Activated T-helper 17 cell treated with anti-CD3 and anti-CD28 coated beads, Interleukin-2, amount 50 U/mL, for 72 hours (primary cell): ENCODE measurements at places on chromosomes 13 and 19.

DNA sequence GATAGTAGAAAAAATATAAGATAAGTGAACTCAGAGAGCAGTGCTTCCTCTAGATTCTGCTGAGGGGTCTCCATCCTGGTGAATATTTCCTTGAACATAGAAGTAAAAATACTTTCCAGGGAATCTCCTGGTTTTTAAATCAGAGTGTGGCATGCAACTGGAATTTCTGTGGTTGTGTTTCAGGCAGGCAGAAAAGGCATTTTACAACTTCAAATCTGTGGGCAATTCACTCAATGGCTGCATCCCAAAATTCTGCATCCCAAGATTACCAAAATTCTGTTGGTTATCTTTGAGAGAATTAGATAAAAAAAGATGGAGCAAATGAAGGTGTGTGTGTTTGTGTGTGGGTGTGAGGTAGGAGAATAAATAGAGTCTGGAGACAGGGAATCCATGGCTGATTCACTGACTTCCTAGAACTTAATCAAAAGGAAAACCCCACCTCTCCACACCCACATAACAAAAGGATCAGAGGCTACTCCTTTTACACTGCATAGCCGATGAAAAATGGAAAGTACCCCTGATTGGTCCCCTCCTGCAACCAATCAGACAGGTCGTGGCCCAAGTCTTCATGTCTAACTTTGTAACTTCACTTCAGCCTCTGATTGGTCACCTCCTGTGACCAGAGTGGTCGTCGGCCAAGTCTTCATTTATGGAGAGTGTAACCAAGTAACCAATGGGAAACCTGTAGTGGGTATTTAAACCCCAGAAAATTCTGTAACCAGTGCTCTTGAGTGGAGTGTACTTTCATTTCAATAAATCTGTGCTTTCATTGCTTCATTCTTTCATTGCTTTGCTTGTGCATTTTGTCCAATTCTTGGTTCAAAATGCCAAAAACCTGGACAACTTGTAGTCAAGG lies 112.8 kb downstream of the DLEU7 start:
- no peak for ATAC-seq

- ATAC-seq = no peak
Measured at GRCh38 chr13:93222976-93223375, 3.6 kb upstream of the GPC6 start.

GRCh38 chr19:48325265-48325910 lies at the start of gene EMP3:
Gene EMP3 (plus strand): TSS chr19:48325552. CDS start chr19:48326845, 1,293 bp downstream.
- ATAC-seq = peak; percentile 49

DNA sequence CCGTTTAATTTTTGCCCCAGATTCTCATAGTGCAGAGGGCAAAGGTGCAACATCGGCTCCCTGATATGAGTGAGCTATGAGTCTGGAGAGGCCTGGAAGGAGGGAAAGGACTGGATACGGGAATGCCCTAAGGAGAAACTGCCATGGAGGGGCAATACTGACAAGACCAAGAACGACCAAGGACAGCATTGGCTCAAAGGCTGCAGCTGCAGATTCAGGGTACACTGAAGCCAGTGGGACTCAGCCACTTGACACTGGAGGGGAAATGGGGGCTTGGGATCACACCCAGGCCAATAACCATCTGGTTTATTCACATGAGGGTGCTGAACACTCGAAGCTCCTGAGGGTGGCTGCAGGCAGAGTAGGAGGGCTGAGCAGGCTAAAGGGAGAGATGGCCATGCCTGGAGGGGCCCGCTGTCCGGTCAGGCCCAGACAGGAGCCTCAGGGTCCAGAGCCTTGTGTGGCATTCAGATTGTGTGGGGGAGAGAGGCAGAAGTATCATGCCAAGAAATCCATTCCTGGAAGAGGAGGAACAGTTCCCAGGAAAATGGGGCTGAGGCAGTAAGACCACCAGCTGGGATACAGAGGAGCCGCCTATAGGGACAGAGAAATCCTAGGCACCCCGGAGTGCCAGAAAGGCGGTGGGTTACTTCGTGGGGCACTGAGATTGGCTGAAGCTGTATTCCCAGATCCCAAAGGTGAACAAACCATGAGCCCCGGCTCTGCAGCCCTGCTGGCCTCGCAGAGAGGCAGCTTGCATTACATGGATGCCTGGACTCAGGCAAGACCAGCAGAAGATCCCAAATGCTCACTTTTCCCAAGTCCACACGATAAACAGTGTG lies 20.7 kb downstream of the COL4A1 start:
- ATAC-seq = no peak

DNA sequence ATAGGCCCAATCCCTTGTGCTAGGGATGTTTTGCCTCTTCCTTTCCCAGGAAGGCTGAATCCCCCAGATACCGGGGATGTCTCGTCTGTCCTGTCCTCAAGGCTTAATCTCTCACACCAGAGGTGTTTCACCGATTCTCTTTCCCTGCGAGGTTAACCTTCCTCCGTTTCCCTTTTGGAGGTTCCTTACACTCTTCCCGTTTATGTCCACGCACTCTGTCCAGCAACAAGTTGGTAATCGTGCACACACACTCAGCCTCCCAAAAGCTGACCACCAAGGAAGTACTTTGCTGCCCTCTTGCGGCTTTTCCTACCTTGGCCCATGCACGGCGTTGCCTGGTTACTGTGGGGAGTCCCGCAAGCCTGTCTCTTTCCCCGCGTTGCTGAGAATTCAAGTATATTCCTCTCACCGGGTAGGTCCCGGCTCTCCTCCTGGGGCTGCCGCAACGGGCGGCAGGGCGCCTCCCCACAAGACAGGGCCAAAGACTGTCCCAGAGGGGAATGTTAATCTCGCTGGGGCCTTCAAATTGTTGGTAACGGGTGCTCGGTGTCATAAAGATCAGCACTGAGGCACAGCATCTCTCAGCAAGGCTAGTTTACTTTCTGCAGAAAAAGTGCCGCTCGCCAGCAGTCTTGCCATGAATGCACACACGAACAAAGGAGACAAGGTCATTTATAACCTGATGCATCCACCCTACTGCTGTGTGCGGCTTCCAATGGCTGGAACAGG lies 36.7 kb upstream of the CD177 start:
- no peak for ATAC-seq

DNA sequence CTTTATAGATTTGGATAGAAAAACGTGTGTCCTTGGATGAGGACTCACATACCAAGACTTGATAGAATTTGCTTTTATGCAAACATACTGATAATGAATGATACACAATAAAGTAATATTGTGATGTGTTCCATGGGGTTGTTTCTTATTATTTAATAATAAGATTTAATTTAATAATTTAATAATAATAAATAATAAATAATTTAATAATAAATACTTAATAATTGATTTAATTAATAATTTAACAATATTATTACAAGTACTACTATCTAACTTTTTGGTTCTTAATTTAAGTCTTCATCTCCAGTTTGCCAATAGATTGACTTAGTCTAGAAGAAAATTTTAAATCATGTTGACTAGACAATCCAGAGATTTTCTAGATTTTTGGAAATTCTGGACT lies 909.2 kb upstream of the PCDH20 start:
- no peak for ATAC-seq

DNA sequence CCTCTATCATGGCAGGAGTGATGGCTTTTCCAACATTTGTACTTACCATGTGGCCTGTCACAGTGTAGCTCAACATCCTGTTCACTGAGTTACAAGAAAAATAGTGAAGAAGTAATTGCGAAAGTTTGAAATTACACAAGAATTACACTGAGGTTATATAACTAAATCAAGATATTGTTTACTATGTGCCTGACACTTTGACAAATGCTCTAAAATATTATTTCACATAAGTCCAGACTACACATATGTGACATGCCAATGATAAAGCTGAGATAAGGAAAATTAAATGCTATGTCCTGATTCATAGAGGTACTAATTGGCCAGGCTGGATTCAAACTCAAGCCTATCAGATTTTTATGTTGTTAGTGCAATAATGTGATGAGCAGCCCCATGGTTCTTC lies 451.7 kb downstream of the PCDH9 start:
- no peak for ATAC-seq

DNA sequence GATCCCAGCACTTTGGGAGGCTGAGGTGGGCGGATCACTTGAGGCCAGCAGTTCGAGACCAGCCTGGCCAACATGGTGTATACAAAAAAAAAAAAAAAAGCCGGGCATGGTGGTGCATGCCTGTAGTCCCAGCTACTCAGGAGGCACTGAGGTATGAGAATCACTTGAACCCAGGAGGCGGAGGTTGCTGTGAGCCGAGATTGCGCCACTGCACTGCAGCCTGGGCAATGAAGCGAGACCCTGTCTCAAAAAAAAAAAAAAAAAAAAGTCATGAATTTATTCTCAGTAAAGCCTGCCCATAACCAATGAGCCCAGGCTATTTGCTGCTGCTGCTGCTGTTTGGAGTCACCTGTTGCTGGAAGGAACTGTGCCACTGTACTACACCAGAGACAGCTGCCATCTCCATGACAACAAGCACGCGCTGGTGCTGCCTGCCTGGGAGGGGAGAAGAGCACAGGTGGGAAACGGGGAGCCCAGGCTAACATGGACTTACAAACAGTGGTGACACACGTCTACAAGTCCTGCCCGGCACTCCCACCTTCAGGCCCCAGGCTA lies 11.3 kb downstream of the ZFR2 start:
- ATAC-seq = no peak

GRCh38 chr13:84980571-84980970 lies 818.6 kb downstream of the SLITRK6 start:
- no peak for ATAC-seq

- ATAC-seq = peak; percentile 6
Measured at GRCh38 chr19:46656541-46656940, 4.4 kb downstream of the DACT3 start.

GRCh38 chr13:67133476-67133875 lies 96.7 kb downstream of the PCDH9 start:
- ATAC-seq = no peak

GRCh38 chr19:28290963-28291657 lies 921.8 kb downstream of the UQCRFS1 start:
- ATAC-seq = no peak

GRCh38 chr13:46726347-46726746 lies 70.6 kb downstream of the ESD start:
- ATAC-seq = no peak

DNA sequence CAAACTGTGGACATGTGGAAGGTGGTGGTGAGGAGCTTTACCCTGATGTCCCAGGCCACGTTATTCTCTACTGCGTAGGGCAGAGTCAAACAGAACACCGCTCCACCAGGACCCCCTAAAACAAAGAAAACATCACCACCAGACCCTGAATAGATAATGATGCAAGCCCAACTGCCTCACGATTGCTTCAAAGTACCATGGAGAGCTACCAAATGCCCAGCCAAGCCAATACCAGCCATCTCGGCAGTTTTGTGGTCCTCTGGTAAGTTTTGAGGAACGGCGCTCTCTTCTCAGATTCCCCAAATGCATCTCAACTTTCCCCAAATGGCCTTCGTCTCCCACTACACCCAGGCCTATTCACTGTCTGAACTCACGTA lies 5.6 kb downstream of the RANBP3 start:
- no peak for ATAC-seq

DNA sequence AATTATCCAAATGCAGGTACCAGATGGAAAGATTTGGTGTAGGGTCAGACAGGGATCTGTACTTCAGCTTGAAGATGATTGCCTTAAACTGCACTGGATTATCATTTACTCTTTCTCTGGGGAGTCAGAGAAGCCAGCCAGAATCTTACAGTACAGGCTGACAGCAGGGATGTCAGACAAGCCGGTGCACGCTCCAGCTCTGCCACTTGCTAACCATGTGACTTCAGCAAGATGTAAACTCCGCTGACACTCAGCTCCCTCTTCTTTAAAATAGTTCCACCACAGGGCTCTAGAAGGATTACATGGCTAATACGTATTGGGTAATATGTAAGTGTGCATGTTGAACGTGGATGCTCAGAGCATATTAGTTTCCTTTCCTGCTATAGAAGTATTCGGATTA lies 251.4 kb upstream of the MAB21L1 start:
- no peak for ATAC-seq

DNA sequence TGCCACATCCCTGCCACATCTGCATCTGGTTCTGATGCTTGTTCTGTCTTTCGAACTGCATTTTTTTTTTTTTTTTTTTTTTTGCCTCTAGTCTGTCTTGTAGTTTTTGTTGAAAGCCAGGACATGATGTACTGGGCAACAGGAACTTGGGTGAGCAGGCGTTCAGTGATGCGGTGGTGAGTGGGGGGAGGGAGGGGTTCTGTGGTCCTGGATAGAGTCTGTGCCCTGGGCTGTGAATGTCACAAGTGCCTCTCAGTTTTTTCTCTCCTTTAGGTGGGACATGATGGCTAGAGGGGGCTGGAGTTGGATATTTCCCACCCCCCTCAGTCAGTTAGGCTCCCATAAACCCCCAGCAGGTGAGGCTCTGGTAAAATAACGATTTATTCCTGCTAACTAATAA lies 3.5 kb downstream of the CEACAM4 start:
- no peak for ATAC-seq

DNA sequence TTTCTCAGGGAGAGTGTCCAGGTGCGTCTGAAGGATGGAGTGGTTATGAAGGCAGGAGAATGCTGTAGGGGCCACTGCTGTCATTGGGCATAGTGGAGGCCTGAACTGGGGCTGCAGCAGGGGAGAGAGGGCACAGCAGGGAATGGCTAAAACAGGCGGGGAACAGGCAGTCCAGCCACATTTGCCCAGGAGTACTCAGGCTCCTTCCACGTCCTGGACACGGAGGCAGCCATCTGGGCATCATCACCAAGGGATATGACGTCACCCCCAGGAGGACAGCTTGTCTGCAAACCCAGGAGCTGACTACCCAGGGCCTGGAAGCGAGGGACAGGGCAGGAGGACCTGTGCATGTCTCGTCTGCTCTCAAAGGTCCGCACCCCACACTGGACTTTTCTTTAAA lies 22.2 kb downstream of the VSTM2B start:
- no peak for ATAC-seq

DNA sequence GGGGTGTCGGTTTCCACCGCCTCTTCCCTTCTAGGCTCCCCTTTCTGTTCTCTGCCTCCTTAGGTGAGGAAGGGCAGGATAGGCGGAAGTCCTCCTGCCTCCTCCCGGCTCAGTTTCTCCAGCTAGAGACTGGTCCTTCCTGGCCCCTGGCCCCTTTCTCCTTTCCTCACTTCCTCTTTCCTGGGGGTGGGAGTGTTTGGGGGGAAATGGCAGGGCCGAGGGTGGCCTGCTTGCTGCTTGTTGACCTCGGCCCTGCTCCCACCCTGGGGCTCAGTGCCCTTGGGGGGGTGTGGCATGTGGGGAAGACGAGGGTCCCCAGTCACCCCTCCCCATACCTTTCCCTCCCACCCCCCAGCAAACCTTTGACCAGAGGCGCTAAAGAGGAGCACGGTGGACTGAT lies 5.0 kb downstream of the U2AF2 start:
- ATAC-seq = no peak

DNA sequence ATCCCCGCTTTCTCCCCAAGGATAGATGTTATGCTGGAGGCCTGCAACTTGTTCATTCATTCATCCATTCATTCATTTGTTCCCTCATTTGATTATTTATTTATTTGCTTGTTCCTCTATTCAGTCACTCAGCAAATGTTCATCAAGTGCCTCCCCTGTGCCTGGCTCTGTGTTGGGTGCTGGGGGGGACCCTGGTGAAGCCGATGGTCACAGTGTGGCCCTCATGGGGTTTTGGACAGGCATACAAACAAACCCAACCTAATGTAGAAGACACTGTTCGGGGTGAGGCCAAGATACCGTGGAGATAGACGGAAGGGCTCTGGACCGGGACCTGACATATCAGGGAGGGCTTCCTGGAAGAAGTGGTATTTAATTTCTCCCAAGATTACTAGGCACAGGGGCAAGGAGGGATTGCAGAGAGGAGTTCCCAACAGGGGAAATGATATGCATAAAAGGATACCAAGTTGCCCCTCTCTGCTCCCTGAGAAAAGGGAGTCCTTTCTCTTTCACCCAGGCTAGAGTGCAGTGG lies 58.1 kb downstream of the ZNF536 start:
- ATAC-seq = no peak
